ENCODE measurements at places on chromosomes 4 and X.

GRCh38 chrX:30313322-30313721, 4.1 kb upstream of the NR0B1 start:
- no peak for DNase-seq

DNA sequence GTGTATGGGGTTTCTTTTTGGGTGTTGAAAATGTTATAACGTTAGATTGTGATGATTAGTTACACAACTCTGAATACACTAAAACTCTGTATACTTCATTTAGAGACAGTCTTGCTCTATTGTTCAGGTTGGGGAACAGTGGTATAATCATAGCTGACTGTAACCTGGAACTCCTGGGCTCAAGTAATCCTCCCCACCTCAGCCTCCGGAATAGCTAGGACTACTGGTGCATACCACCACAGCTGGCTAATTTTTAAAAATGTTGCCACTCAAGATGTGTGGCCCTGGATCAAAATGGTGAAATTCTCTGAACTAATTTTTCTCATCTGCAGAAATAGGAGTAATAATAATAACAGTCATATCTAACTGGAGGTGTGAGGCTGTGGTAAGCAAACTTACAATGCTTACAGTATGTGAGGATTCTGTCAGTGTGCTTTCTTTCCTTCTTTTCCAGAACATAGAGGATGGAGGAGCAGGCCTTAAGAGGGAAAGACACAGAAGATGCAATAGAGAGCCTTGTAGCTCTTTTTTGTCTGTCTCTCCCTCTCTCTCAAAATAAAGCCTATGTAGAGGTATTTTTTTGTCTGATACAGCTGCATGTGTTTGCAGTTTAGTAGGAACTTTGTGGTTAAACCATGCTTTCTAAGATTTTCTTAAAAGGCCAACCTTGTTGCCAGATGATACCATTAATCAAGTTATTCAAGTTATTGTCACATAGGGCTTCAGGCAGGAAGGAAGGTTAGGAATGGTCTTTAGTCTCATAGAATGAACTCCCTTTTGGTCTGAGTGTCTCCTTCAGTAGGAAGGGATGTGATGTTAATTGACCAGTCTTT, 7.5 kb downstream of the ADD1 start:
- DNase-seq = no peak

DNA sequence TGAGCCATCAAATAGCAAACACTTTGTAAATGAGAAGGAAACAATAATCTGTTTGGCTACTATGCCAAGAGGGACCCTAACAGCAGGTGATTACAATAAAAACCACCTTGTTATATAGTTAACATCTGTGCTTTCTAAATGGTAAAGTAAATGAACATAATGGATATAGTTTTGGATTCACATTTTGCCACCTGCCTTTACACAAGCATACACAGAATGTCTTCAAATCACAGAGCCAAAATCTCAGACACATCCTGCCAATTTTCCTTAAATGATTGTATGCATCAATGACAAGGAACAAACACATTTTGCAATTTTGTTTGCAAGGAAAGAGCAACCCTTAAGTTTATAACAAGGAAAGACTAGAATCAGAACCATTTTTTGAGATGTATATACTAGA, 334.2 kb downstream of the FSTL5 start:
- no peak for DNase-seq

DNA sequence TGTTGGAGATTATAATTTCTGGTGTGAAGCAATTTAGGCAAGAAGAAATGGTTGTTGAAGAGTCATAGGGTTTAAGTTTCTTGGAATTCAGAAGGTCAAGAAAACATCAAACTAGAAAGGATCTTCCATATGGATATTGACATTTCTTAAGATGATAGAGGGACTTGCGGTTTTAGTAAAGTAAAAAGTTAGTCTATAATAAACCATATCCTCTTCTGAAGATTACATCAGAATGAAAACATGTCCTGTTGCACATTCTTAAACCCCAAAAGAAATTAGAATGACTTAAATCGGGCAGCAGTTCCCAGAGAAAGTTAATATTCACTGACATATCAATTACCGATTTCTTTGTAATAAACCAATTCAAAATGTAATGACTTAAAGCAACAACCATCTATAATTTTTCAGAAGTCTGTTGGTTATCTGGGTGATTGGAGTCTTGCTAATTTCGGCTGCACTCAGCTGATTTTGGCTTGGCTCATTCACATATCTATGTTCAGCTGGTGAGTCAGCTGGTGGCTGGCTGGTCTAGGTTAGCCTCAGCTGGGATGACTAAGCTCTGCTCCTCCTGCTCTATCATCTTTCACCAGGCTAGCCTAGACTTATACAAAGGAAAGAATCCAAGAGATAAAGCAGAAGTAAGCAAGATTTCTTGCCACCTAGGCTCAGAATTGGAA, 24.4 kb upstream of the DYNLT3 start:
- DNase-seq = no peak

DNA sequence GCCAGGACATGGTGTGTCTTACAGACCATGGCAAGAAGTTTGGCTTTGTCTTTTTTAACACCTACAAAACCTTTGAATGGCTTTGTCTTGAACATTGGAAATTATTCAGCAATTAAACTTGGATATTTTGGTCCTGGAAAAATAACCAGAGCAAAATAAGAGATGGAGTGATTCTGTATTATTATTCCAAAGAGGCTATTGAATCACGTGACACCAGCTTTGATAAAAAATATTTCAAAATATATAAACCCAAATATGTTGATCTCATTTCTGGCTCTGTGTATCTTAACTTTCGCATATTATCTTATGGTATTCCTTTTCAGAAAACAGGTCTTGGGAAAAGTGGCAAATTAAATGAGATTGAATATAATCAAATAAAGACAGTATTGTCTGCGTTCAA, 32.6 kb upstream of the GIMD1 start:
- DNase-seq = no peak

GRCh38 chr4:54554339-54554990, 103.3 kb upstream of the KIT start:
- no peak for DNase-seq

GRCh38 chr4:5465956-5466355, 242.4 kb downstream of the EVC2 start:
- no peak for DNase-seq

GRCh38 chrX:53048169-53049126, at the start of gene GPR173:
Gene GPR173 (plus strand): TSS chrX:53048789. CDS start chrX:53076622, 27,833 bp downstream.
- DNase-seq = peak; percentile 29

DNA sequence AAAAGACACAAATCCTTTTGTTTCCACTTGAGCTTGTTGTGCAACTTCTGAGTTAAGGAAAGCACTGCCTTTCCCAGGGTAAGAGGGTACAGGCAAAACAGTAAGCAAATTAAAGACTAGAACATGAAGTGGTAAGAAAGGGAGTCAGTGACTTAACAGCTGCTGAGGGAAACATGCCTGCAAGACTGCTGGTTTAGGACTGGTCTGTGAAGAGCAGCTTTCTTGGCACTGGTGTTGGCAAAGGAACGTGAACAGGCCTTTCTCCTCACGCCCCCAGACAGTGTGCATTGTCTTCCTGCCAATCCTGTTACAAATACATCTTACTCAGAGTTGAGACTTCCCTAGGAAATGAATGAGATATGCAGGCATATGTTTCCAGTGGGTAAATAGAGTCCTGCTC, 2.6 kb downstream of the LHFPL1 start:
- no peak for DNase-seq

- DNase-seq = no peak
Measured at GRCh38 chrX:136067097-136067496, 80.2 kb upstream of the FHL1 start.

- peak; percentile 17 for DNase-seq
Measured at GRCh38 chrX:129522184-129523078, 859 bp downstream of the SMARCA1 start.

GRCh38 chr4:59869559-59869958, 1330.6 kb upstream of the ADGRL3 start:
- DNase-seq = no peak

GRCh38 chr4:89897867-89898266, 3.2 kb downstream of the MMRN1 start:
- no peak for DNase-seq

DNA sequence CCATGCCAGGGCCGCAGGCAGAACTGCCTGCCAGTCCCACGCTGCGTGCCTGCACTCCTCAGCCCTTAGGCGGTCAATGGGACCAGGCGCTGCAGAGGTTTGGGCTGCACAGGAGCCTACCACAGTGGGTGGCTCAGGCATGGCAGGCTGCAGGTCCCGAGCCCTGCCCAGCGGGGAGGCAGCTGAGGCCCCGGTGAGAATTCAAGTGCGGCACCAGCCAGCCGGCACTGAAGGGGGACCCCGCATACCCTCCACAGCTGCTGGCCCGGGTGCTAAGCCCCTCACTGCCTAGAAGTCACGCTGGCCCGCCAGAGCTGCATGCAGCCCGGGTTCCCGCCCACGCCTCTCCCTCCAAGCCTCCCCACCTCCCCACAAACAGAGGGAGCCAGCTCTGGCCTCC, 302.5 kb upstream of the UGT8 start:
- DNase-seq = no peak

- no peak for DNase-seq
Measured at GRCh38 chrX:67544281-67545035, 637 bp downstream of the AR start.

DNA sequence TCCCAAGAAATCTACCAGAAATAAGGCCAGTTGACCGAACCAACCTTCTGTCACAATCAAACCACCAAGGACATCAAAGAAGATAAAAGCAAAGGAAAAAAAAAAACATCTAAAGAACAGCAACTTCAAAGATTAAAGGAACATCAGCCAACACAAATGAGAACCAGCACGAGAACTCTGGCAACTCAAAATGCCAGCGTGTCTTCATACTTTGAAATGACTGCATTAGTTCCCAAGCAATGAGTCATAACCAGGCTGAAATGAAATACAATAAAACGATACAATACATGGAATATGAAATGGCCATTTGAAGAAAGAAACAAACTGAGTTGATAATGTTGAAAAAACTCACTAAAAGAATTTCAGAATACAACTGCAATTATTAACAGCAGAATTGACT, 611.6 kb upstream of the GRIA3 start:
- DNase-seq = no peak

- no peak for DNase-seq
Measured at GRCh38 chr4:156829201-156829873, 142.3 kb downstream of the PDGFC start.

DNA sequence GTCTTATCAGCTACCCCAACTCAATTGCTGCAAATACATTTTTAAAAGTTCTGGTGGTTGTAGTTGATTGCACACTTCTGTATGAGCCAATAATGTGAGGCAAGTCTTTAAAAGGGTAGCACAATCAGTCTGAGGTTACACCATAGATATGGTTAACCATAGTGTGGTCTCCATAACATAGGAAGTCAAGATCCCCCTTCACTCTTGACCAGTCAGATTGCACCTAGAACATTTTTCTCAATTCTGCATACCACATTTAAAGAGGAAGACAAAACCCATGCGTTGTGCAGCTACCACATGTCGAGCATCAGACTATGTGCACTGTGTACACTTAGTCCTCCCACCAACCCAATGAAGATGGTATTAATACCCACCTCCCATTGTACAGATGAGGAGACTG, 26.5 kb upstream of the CYBB start:
- no peak for DNase-seq

GRCh38 chrX:46630141-46630540, 56.6 kb downstream of the CHST7 start:
- DNase-seq = no peak

GRCh38 chrX:140249088-140249487, 255.8 kb downstream of the SOX3 start:
- DNase-seq = no peak

DNA sequence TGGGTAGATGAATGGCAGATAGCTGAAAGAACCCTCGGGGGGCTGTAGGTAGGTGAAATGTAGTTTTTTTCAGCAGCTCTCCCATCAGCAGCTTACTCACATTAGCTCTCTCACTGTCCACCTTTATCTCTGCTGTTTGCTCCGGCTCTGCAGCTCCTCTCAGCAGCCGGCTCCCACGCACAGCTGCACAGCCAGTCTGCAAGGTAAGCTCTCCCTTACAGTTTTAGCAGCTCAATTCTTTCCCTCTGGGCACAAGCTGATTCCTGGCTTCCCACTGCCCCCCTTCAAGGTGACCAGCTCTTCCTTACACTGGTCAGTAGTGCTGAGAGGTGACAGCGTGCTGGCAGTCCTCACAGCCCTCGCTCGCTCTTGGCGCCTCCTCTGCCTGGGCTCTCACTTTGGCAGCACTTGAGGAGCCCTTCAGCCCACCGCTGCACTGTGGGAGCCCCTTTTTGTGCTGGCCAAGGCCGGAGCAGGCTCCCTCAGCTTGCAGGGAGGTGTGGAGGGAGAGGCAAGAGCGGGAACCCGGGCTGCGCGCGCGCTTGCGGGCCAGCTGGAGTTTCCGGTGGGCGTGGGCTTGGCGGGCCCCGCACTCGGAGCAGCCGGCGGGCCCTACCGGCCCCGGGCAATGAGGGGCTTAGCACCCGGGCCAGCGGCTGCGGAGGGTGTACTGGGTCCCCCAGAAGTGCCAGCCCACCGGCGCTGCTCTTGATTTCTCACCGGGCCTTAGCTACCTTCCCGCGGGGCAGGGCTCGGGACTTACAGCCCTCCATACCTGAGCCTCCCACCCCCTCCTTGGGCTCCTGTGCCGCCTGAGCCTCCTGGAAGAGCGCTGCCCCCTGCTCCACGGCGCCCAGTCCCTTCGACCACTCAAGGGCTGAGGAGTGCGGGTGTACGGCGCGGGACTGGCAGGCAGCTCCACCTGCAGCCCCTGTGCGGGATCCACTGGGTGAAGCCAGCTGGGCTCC, 393.6 kb downstream of the CENPC start:
- DNase-seq = no peak

DNA sequence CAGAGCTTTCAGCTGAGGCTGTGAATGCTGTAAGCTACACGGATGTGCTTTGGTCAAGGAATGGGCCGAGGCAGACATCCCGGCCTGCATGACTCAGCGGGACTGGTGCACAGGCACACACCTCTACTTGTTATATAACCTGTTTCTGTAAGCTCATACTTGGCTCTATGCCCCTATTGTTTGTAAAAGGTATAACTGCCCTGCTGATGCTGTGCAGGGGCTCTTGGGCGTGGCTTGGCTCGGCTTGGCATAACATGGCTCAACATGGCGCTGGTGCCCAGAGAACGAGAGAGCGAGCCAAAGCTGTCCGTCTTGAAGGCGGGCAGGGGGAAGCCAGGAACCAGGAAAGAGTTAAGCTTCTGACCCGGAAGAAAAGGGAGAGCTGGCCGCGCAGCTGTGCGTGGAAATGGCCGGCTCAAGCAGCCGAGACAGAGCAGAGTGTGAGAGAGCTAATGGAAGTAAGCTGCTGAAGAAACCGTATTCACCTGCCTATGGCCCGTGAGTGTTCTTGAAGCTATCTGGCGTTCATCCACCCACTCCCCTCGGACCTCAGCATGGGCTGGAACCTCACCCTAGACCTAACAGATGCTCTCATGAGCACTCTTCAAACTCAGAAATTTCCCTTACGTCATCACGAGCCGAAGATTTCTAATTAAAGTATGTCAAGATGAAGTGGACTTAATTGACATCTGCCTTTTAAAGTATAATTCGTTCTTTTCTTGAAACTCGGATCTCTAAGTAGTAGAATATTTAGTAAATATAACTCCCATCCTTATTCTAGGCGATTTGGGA, 286.3 kb upstream of the AGA start:
- DNase-seq = no peak

- DNase-seq = no peak
Measured at GRCh38 chrX:139423186-139423585, 107.4 kb upstream of the F9 start.
